Activated T-helper 2 cell treated with anti-CD3 and anti-CD28 coated beads, Interferon-gamma antibody, Interleukin-2, Interleukin-4, amounts not matched to agents 10 μg/mL and 5 μg/mL and 100 μg/mL, durations not matched to agents 14 hours and 24 hours and 36 hours (primary cell): ENCODE measurements at places on chromosomes 12 and 14.

- no peak overlapping the region for H3K27ac ChIP-seq
- H3K27me3 ChIP-seq = peaks cover 22% of the 10 kb centered on the region
- no peaks in the 10 kb centered on the region for H3K4me1 ChIP-seq
- no peak for DNase-seq
Measured at GRCh38 chr12:31118347-31119191, 44.9 kb downstream of the DDX11 start.

GRCh38 chr14:50871228-50871627, 625 bp upstream of the ABHD12B start:
- peaks cover 21% of the 10 kb centered on the region for H3K4me1 ChIP-seq
- H3K27ac ChIP-seq = no peak overlapping the region
- H3K4me3 ChIP-seq = no peak overlapping the region
- no peak for DNase-seq
- peaks cover 71% of the 10 kb centered on the region for H3K27me3 ChIP-seq
- H3K36me3 ChIP-seq = no peaks in the 10 kb centered on the region

DNA sequence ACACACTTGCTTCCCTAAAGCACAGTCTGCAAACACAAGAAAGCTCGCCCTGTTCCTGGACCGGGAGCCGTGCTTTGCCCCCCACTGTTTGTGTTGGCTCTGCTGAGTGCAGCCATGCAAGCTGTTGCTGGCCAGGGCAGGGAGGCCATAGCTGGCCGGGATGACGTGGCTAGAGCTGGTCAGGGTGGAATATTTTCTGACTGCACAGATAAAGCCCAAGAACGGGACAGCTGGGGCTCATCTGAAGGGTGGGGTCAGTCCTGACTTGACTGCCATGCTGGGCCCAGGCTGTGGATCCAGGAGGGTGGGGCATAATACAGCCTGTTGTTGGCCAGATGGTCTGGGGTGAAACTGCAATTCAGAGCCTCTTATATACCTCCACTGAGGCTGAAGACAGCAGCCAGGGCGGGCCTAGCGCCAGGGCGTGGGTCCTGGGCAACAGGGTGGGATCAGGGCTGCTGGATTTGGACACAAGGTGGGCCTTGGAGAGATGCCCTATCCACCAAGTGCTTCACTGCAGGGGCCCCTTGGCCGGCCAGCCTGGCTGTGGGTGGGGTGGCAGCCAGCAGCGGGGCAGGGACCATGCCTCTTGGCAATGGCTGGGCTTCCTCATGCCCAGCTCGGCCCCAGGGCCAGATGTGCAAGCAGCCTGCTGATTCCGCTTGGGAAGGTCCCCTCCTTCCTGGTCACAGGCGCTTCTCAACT, 14.8 kb downstream of the KMT5A start:
- DNase-seq = no peak
- peaks cover 61% of the 10 kb centered on the region for H3K36me3 ChIP-seq
- H3K4me1 ChIP-seq = peaks cover 4% of the 10 kb centered on the region

DNA sequence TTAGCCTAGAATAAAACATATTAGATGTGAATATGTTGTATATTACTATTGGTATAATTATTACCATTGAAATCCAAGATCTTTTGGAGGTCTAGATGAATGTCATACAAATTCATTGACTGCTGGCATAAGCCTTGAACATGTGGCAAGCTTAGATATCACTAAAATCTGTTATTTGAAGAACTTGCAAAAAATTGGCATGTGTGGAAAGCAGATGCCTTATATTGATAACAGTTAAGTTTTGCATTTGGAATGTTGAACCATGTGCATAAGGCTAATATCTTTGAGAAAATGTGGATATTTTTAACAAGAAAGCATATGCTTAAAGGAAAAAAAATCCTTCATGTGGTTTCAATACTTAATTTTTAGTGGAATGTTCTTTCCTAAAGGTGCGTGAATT, 203.6 kb upstream of the PRICKLE1 start:
- H3K4me1 ChIP-seq = no peaks in the 10 kb centered on the region
- no peak overlapping the region for H3K27ac ChIP-seq
- H3K36me3 ChIP-seq = no peaks in the 10 kb centered on the region
- DNase-seq = no peak
